Muscle of arm (tissue), 14 donors: ENCODE measurements at places on chromosomes 6 and 20. TPM values are rescaled to one million over a fixed set of nuclear protein-coding genes. Genes with fewer than 3 reads are reported as not detected.

DNA sequence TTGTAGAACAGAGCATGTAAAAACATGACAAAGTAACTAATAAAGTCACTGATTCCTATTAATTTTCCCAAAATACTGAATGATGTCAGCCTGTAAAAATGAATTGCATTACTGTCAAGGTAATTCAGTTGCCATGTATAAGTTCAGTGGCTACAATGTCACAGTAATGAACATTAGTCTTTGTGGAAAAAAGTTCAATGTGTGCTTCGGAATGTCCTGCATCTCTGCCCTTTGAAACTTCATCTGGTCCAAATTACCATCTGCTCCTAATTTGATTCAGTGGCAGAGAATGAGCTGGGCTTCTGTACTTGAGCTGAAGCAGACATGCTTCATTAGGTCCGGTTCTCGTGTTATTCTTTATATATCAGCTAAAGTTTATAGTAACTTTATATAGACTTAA, 567.4 kb downstream of the COL12A1 start:
- peak; percentile 35 for DNase-seq

GRCh38 chr6:39228111-39228971, 934 bp downstream of the KCNK5 start:
- DNase-seq, result no peak

DNA sequence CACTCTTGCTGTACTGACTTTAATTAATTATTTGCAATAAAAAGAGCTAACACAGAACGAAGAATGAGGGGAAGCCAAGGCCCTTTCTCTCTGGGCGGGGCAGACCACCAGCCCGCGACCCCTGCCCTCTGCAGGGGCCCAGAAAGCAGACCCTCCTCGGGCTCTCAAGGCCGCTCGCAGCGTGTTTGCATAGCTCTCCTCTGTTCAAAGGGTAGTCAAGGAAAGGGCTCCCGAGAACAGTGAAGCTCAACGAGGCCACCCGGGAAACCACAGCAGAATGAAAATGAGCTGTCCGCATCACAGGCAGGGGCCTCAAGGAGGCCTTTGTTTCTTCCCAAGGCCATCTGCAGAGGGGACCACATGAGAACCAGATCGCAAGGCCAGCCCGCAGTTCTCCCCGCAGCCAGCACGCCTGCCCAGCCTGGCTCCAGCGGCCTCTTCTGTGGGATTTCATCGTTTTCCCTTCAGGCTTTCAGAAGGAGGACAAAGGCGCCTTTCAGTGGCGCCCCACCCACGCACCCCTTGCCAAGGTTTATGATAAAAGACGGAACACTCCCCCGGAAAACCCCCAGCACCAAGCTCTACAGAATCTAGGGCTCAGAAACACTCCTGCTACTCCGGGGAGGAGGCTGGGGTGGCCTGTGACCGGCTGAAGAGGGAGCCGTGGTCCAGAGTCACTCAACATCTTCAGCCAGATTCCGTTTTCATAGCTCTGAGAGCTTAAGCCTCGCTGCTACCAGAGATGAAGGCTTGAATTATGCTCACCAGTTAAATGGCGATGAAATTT, 25.3 kb downstream of the ACSS1 start:
- no peak for DNase-seq

DNA sequence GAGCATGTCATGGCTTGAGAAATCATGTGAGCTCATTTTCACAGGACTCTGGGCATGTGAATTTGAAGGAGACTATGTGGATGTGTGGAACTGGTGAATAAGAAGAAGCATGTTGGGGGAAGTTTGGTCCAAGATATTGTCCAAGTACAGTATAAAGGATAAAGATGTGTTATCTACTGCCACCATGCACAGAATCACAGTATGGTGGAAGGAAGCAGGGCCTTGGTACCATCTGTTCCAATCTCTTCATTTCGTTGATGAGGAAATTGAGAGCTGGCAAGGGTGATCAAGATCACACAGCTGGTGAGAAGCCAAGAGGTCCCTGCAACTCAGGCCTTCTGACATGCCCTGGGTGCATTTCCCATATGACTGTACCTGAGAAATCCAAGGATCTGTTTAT, 31.5 kb upstream of the RIPOR2 start:
- no peak for DNase-seq

DNA sequence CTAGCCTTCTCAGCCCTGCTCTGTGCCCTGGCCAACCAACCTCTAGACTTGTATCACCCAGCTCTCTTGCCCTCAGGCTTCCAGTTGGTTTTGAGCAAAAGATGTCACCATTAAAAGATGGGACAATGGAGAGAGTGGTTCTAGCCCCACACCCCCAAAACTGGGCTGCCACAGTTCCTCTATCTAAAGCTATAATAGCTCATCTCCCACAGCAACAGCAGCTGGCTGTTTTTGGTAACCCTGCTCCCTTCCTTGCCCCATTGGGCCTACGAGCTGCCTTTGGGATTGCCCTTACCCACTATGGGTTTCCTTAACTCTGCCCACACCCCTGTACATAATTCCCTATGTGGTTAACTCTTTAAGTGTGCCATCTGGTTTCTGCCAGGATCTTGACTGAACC, 7.6 kb upstream of the SRSF3 start:
- no peak for DNase-seq

- DNase-seq, result no peak
Measured at GRCh38 chr6:53418288-53418687, 69.5 kb upstream of the ELOVL5 start.

DNA sequence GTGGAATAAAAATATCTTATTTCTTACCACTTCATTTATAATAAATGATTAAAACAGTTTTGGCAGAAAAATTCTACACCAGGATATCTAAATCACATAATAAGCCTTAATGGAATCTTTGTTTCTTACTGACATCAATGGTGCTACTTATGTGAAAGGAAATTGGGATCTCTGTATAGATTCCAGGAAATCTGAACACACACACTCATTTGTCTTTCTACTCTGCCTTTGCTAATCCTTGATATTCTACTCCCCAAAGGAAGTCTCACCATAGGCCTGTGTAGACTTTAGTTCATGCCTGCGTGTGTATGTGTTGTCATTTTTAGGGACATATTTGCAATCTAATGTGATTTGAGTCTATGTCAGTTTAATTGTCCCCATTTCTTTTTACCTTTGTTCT, 7.9 kb downstream of the ADGRB3 start:
- no peak for DNase-seq

DNA sequence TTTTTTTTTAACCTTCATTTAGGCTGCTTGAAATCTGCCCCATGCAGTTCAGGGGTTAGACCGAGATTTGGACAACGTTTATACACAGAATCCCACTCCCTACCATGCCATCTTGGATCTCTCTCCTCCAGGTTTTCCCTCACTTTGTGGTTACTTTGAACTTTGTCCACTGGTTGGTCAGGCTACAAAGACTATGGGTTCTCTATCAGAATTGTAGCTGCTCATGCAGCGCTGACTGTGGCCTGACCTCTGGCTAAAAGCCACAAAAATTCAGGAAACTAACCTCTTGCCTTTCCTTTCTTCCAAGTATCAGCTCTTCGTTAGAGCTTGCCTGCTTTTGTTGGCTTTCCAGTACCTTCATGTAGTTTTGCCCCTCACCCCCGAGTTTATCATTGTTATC, 44.9 kb upstream of the KCNG1 start:
- DNase-seq, result no peak

DNA sequence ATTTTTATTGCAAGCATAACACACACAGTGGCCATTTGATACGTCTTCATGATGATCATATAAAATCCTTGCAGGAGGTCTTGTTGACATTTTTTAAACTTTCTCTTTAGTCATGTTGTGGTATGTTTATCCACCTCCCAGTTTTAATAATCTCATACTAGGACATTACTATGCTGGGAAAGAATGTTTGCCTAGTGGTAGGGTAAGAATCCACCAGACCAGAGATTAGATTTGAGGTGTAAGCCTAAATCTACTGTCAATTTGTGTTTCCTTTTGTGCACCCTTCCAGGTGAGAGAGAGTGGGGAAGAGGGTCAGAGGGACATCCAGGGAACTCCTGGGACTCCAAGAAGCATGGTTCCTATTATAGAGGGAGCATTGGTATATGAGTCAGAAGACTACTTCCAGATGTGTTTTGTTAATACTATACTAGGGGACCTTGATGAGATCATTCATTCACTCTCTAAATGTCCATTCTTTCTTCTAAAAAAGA, 298.3 kb upstream of the SASH1 start:
- DNase-seq, result no peak

DNA sequence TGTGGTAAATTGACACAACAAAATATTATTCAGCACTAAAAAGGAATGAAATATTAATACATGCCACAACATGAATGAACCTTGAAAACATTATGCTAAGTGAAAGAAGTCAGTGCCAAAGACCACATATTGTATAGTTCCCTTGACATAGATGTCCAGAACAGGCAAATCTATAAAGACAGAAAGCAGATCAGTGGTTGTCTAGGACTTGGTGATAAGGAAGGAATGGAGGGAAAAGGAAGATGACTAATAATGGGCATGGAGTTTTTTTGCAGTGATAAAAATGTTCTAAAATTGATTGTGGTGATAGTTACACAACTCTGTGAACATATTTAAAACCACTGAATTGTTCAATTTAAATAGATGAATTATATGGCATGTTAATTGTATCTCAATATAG, 32.5 kb downstream of the TBX18 start:
- DNase-seq, result no peak

GRCh38 chr20:49821870-49822331, 9.3 kb downstream of the SLC9A8 start:
- DNase-seq, result no peak

DNA sequence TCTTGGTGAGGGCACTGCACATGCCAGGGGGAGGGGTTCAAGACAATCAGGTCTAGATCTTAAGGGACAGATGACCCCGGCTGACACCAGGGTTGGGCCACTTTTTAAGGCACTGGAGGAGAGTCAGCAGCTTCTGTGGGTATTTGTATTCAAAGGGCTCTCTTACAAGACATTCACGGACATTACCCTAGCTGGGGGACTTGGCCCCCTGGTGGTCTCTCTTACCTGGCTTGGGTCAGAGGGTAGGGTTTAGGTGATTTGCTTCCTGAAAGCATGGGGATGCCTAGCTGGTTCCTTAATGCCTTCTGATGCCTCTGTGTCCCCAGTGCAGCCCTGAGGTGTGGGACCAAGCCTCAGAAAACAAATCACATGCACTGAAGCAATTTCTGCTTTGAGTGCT, 354.7 kb downstream of the CDC5L start:
- no peak for DNase-seq

DNA sequence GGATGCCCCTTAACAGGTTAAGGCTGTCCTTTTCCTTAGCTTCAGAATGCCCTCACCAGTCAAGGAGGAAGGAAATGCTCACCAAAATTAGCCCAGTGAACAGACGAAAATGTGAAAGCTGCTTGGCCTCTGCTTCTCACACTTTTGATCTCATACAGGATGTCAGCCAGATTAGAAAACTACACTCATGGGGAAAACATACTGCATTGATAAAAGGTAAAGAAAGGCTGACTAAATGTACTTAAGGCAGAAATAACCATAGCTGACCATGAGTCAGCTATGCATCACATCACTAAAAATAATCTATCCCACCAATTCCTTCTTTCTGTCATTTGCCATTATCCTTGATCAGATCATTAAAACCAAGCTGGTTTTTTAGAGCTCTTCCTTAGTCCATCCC, 198.4 kb upstream of the TENT5A start:
- DNase-seq, result no peak

DNA sequence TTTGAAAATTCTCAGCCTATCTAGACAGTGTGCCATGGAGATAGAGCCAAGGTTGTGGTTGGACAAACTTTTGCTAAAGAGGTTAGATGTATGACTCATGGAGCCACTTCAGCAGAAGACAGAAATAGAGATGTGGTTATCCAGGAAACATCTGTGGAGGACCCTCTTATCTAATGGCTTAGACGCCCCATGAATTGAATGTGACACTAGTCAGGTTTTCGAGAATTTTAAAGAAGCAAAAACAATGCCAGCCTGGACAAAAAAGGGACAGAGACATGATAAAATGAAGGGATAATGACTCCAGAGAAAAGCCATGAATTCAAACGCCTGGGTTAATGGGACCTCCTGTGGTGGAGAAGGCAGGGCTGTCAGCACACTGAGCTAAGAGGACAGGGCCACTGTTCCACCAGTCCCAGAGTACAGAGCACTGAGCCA, 280.5 kb downstream of the CLVS2 start:
- DNase-seq, result no peak

DNA sequence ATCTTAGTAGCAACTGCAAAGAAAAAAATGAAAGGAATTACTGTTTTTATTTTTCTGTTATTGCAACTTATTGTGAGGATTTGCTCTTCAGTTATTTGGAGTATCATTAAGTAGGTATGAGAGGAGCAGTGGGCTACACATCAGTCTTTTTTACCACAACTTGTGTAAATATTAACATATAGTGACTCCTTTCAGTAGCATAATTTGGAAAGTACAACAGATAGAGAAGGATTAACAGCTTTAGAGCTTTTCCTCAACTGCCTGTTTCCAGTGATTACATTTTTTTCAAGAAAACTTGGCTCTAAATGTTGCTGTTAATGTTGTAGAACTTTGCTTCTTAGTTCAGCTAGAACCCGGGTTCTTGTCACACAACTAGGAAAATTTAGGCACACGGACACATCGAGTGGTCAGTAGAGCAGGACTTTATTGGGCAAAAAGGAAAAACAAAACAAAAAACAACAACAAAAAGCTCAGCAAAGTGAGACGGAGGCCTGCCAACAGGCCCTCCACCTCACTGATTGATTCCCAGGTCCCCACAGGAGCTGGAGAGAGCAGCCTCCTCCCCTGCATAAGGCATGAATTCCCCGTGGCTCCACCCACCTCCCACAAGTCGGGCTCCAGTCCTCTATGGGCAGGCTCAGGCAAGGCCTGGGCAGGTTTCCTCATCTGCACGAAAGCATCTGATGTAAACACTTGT, 75.1 kb downstream of the ADGRG6 start:
- DNase-seq, result no peak

- DNase-seq, result peak; percentile 46
Measured at GRCh38 chr6:36386495-36387439, 702 bp downstream of the ETV7 start.

- peak; percentile 88 for DNase-seq
Measured at GRCh38 chr6:21873562-21873961, 280.0 kb downstream of the SOX4 start.

The KIZ gene
- polyA plus RNA-seq, result 16.8 TPM

The PBX2 gene
- polyA plus RNA-seq, result 98.8 TPM

The TFAP2B gene
- polyA plus RNA-seq, result 0.08 TPM

The OR2H1 gene
- not detected for polyA plus RNA-seq

The RSPH4A gene
- polyA plus RNA-seq, result 0.61 TPM

The DOK5 gene
- polyA plus RNA-seq, result 24.9 TPM

The UFL1 gene
- polyA plus RNA-seq, result 31.4 TPM
